ENCODE measurements at places on chromosomes 2 and 18.

DNA sequence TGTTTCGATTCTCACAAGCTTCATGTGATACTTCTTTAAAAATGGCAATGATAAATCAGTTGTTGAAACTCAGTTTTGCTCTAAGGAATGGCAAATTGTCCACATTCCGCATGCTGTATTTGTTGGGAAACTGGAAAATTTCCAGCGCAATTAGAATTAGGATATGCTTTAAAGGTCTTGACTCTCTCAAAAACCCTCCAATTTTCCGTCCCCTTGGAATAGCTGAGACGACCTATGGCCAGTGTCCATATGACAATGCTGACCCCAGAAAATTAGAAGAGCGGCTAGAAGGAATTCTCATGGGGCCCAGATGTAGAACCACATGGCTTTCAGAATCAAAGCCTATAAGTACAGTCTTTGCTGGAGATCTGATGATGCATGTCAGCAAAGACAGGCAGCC lies 170.8 kb downstream of the TMEM18 start:
- no peak for DNase-seq

- no peak for DNase-seq
Measured at GRCh38 chr2:240568678-240569522, 616 bp downstream of the RNPEPL1 start.

- no peak for DNase-seq
Measured at GRCh38 chr2:64439194-64439593, 14.8 kb upstream of the LGALSL start.

- DNase-seq, result no peak
Measured at GRCh38 chr2:80231421-80231820, 73.1 kb downstream of the LRRTM1 start.

- no peak for DNase-seq
Measured at GRCh38 chr2:24756789-24757188, 36.4 kb downstream of the PTRHD1 start.

DNA sequence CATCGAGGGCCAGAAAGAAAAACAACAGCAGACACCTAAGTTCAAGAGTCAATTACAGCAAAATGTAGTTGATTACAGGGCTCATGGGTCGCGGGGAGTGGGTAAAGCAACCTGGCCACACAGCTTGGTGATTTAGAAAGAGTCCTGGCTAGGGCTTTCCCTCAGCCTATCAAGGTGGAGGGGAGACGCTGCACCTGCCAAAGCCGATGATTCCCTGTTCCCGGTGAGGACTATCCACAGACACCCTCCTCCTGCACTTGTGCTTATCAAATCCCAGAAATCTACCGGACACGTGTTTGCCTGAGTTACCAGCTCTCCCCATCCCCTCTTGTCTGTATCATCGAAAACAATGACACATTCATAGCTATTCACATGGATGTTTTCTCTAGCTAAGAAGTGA lies 7.0 kb upstream of the SOX11 start:
- DNase-seq, result no peak

DNA sequence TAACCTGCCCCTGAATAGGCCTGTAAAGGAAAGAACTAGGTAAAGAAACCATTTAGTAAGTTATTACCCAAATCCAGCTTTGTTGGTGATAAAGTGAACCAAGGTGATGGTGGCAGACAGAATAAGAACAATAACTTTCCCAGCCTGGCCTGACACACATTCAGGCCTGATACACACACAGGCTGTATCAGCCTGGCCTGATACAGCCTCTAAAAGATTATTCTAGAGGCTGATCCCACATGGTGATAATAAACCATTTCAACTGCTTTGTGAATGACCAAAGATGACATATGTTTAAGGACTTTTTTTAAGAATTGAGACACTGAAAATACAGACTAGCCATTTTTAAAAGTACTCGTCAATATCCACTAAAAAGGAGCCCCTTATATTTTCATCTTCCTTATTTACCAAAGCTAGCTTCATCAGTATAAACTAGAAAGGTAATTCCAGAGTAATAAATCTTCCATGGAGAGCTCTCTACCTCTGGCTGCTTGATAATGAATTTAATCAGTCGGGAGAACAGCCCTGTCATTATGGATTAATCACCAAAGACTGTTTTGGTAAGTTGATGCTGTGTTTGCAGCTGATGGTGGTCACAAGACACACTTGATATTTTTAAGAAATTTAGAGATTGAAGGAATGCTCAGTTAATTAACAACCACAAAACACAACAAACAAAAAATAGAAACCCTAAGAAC lies 77.2 kb downstream of the SLC8A1 start:
- no peak for DNase-seq

DNA sequence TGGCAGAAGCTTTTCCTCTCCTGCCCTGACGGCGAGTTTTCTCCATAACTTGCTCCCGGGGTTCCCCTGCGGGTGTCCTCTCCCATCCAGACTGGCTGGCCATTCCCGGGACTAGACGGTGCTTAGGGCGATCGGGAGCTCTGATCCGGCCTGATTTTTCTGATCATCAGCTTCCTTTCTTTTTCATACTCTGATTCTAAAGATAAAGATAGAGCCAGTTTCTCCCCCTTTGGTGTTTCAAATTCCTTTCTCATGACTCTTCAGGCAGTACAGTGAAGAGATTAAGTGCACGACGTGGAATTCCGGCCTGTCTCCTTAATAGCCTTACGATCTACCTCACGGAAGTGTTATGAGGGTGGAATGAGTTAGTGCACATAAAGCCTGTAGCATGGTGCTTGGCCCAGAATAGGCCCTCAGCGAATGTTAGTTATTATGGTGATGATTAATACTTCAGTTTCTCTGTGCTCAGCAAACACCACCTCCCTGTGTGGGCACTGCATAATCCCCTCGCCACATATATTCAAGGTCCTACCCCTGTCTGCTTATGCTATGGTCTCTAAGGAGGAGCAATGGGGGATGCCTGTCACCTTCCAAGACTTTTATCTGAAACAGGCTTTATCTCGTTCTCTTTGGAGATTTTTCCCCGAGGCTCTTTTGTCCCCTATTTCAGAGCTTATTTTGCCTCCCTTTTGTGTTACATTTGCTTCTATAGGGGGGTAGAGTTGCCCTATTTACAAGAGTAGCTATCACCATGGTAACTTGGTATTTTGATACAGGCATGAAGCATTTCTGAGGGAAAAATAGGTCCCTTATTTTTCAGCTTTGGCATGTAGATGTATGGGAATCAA lies 254.8 kb downstream of the CDH2 start:
- no peak for DNase-seq

DNA sequence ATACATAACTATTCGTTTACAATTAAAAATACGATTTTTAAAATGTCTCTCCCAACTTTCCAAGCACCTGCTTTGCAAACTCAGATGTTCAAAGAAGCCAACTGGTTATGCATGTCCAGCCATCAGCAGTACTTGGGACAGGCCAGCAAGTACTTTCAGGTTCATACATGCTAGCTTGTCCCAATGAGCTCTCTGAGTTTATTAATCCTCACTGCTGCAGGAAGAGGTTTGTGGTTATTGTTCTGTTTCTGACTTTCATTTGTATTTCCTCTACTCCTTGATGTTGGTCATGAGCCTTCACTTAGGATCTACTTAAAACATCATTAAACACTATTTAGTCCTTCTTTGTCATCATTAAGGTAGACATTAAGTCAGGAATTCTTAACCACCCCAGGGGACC lies 374.1 kb downstream of the LRATD1 start:
- DNase-seq, result no peak

- no peak for DNase-seq
Measured at GRCh38 chr2:204608237-204608939, 63.1 kb downstream of the PARD3B start.

DNA sequence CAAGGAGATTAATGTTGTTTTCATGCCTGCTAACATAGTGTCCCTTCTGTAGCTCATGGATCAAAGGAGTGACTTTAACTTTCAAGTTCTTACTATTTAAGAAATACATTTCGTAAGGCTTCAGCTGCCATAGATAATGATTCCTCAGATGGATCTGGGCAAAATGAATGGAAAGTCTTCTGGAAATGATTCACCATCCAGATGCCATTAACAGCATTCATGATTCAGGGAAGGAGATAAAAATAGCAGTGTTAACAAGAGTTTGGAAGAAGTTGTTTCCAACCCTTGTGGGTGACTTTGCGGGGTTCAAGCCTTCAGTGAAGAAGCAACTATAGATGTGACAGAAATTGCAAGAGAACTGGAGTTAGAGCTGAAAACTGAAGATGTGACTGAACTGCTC lies 17.0 kb downstream of the VRK2 start:
- no peak for DNase-seq

All from stimulated activated CD8-positive, alpha-beta memory T cell treated with anti-CD3 and anti-CD28 coated beads, Interleukin-7, amount 100 ng/mL, for 1 hour (primary cell).